ENCODE measurements at places on chromosomes 13 and 19.

DNA sequence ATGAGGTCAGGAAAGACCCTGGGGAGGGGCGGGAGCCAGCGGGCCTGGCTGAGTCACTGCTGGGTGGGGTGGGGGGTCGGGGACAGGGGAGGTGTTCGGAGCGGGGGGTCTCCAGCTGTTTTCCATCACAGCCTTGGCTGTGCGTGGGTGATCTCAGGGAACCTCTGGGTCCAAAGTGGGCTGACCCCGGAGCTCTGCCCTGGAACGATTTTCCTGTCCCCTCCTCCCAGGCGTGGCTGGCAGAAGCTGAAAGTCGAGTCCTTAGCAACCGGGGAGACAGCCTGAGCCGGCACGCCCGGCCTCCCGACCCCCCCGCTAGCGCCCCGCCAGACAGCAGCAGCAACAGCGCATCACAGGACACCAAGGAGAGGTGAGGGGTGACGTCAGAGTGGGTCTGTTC lies 10.6 kb downstream of the TRIP10 start:
- DNase-seq = peak; percentile 67

DNA sequence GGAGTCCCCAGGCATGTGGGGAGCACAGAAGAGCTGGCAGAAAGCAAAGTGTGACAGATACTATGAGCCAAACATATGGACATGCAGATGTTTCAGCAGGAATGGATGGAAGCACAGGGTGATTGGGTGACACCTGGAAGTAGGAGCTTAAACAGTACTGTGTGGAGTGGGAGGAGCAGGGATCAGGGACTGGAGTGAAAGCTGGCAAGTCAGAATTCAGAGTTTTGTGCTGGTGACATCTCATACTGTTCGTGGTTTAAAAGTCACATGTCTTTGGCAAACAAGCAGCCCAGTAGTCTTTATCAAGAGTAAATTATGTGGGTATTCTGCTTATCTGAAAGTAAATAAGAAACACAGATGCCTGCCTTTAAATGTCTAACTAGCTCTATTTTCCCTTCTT lies 408.2 kb downstream of the COG6 start:
- no peak for DNase-seq

DNA sequence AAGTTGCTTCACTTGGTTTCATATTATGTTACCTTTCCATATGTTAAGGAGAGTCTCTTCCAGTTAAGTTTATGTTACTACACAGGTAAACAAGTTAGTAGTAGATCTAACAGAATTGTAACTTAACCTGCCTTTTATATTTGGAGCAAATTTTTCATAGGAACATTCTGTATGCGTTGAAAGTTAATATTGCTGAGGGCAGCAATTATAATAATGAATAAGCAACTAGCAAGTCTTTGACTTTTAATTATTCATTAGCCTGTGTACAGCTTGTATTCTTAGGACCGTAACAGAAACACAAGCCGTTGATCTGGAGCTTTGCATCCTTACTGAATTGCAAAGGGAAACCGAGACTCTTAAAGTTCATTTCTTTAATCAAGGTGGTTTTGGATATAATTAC lies 11.6 kb downstream of the SUGT1 start:
- DNase-seq = no peak

DNA sequence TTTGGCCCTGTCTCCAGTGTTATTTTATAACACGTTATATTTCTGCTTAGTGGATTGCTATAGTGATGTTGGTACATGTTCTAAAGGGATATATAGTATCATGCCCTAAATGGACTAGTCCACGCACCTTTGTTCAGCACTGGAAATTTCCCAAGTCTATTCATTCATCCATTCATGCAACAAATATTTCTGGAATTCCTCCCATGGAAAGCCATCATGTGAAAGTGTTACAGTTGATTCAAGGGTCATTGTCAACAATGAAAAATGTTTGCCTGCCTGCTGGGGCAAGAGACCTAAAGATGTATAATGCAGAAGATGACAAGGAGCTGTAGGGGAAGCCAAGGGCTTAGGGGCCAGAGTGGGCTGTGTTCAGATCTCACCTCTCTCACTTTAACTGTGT lies 10.8 kb upstream of the HSPH1 start:
- DNase-seq = no peak

DNA sequence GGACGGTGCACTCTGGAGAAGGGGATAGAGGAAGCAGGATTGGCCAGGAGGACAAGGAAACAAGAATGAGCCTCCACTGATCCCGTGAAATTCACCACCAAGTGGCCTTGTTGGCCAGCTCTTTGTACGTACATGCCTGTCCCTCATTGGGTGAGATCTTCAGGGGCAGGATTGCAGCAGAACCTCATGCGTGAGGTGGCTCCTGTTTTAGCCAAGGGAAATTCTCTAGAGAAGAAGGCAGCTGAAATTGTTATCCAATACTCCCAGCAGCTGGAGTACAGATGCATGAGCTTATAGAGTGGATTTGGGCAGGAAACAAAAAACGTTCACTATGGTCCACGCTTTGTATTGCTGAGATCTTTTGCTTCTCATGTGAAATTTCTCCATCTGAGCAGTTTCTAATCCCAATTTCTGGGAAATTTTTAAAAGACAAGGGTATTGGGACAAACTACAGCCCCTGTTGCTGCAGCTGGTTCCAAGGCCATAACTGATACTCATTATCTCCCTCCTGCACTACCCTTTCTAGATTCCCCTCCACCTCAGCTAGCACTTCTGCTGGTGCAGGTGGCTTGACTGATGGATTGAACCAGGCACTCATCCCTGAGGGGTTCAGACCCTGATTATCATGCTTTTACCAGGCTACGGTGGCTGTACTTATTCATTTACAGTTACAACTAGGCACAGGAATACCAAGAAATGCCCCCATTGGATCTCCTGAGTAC lies 3.9 kb upstream of the RNF6 start:
- DNase-seq = no peak

- no peak for DNase-seq
These were observed 9.2 kb upstream of the EHD2 start for GRCh38 chr19:47704024-47704423.

DNA sequence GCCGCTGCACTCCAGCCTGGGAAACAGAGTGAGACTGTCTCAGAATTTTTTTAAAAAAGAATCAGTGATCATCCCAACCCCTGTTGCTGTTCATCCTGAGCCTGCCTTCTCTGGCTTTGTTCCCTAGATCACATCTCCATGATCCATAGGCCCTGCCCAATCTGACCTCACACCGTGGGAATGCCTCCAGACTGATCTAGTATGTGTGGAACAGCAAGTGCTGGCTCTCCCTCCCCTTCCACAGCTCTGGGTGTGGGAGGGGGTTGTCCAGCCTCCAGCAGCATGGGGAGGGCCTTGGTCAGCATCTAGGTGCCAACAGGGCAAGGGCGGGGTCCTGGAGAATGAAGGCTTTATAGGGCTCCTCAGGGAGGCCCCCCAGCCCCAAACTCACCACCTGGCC lies at the start of gene KLK2:
TSS of gene KLK2 (plus strand) at position 384 of the 400 bp plus-strand sequence. CDS start 35 bp downstream, outside the sequence.
- DNase-seq = no peak

- no peak for DNase-seq
These were observed 19.5 kb downstream of the PCDH20 start for GRCh38 chr13:61396121-61396520.

DNA sequence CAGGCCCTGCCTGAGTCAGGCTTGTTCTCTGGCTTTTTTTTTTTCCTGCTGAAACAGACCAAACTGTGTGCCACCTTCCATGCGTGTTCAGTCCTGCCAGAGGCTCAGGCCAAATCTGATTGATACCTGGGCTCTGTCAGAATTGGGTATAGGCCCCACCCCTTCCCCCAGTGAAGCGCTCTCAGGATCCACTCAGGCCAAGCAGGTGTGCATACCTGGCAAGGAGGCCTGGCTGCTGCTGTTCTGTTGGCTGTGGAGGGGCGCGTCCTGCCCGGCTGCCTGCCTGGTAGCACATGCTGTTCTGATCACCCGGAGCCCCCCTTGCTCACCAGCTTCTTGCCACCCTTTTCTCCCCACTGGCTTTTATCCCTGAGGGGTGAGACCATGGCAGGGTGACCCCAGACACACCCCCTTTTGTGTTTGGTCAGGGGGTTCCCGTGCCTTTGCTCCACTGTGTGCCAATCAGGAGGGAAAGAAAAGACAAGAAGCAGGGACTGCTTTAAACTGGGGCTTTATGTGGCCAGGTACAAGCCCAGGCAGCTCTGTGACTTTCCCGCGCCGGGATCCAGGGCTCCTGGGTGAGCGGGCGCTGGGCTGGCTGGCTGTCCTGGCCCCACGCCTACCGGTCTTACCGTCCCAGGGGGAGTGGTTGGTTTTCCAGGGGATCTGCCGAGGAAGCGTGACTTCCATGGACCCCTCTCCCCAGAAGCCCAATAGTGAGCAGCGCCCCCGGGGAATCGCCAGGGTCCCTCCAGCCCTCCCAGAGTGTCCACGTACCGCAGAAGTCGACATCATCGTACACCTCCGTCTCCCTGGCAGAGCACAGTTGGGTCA lies 12.7 kb downstream of the PRAM1 start:
- no peak for DNase-seq

GRCh38 chr13:46605825-46606554 lies 53.0 kb downstream of the LRCH1 start:
- DNase-seq = no peak

- DNase-seq = peak; percentile 69
These were observed 26.8 kb downstream of the PPP5C start for GRCh38 chr19:46373491-46374359.

DNA sequence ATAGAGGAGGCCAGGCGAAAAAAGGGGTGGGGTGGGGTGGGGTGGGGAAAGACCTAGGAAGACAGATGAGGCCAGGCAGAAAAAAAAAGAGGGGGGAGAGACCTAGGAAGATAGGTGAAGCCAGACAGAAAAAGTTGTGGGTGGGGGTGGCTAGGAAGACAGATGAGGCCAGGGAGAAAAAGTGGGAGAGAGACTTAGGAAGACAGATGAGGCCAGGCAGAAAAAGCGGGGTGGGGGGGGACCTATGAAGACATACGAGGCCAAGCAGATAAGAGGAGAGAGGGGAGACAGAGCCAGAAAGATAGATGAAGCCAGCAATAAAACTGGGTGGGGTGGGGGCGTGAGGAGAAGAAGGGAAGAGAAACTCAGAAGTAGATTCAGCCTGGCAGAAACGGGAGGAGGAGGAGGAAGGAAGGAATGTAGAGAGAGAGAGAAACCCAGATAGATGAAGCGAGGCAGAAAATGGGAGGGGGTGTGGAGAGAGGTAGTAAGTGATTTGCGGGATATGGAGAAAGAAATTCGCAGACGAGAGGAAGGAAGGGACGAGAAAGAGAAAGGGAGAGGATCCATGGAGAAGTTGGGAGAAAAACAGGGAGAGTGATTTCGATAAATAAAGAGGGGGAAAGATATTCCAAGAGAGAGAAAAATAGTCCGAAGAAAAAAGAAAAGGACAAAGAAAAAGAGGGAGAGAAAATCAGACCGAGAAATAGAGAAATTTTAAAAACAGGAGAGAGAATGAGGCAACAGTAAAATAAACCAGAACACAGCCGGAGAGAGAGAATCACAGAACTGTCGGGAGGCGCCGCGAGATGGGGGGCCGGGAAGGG lies 12.2 kb upstream of the CACNG6 start:
- DNase-seq = no peak

- peak; percentile 80 for DNase-seq
These were observed 599 bp upstream of the ARHGEF7 start for GRCh38 chr13:111114362-111115060.

DNA sequence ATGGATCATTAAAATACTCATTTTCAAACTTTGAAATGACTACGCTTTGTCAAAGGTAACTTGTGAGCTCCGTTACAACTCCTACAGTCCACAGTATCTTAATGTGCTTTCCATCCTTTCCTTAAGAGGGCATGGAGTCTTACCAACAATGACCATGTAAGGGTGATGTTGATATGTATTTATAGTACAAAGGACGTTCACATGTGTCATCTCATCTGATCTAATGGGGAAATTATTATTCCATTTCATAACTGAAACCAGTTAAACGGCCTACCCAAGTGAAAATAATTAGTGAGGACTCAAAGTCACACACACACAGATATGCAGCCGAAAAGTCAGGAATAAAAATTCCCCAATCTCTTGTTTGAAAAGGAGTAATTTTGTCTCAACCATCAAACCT lies 9.6 kb downstream of the USP12 start:
- no peak for DNase-seq

DNA sequence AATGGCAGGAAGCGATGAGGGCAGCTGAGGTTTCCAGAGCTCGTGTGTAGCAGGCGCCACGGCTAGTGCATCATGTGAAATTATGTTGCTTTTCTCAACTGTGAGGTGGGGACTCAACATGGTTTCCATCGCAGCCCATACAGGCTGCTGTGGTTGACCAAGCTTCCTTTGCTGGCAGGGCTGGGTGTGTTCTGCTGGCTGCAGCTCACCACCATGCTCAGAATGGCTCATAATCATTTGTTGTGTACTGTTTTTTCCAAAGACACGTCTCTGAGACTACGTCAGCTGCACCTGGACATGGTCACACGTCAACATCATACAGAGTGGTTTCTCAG lies 16.1 kb upstream of the RASA3 start:
- no peak for DNase-seq

- no peak for DNase-seq
These were observed 36.7 kb downstream of the TMEM161A start for GRCh38 chr19:19101540-19101939.

DNA sequence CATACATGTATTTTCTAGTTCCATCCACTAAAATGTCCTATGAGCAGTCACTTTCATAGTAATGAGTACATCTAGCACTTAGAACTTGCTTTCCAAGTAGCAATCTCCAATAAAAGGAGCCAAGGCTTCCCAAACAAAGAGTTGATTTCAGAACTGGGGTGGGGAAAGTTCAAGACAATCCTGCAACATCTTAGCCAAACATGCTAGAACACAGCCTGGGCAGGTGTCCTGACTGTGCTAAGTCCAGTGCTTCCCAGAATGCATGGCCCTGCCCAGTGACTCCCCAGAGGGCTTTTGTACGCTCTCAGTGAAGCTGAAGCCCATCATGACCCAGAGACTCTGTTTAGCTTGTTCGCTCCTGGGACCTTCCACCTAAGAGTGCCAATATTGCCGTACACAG lies 106.7 kb upstream of the UBAC2 start:
- DNase-seq = no peak

- DNase-seq = no peak
These were observed 184.7 kb downstream of the COG6 start for GRCh38 chr13:39840201-39840600.

DNA sequence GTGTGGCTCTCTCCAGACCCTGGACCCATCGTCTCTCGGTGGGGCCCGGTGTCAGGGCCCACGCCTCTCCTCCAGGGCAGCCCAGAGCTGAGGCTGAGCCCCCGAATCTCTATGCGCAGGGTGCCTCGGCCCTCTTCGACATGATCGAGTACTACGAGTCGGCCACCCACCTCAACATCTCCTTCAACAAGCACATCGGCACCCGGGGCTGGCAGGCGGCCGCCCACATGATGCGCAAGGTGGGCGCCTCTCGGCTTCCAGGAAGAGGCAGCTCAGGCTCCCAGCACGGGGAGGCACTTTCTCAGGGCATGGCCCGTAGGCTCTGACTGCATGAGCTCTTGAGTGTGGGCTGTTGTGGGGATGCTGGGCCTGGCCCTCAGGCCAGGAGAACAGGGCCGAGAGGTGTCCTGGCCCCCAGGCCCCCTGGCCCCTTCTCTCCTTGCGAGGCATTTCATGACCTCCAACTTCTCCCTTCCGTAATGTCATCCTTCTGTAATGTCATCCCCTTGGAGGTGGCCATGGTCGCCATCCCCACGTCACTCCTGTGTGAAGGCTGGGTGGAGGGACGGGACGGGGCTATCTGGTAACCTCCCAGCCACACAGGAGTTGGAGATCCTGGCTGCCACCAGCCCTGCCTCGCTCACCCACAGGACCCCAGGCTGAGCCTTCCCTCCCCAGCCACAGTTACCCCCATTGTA lies 19.4 kb downstream of the NKPD1 start:
- DNase-seq = no peak
